ENCODE measurements at places on chromosomes 16 and 17. TPM values are rescaled to one million over a fixed set of nuclear protein-coding genes. Genes with fewer than 3 reads are reported as not detected.

Gene SCN4A
- total RNA-seq: not detected

Gene GUCY2D
- total RNA-seq: not detected

GRCh38 chr16:58515871-58516767, 802 bp downstream of the SETD6 start:
- no peak for DNase-seq

- no peak for DNase-seq
These were observed 8.1 kb downstream of the COX6A2 start for GRCh38 chr16:31420037-31420436.

DNA sequence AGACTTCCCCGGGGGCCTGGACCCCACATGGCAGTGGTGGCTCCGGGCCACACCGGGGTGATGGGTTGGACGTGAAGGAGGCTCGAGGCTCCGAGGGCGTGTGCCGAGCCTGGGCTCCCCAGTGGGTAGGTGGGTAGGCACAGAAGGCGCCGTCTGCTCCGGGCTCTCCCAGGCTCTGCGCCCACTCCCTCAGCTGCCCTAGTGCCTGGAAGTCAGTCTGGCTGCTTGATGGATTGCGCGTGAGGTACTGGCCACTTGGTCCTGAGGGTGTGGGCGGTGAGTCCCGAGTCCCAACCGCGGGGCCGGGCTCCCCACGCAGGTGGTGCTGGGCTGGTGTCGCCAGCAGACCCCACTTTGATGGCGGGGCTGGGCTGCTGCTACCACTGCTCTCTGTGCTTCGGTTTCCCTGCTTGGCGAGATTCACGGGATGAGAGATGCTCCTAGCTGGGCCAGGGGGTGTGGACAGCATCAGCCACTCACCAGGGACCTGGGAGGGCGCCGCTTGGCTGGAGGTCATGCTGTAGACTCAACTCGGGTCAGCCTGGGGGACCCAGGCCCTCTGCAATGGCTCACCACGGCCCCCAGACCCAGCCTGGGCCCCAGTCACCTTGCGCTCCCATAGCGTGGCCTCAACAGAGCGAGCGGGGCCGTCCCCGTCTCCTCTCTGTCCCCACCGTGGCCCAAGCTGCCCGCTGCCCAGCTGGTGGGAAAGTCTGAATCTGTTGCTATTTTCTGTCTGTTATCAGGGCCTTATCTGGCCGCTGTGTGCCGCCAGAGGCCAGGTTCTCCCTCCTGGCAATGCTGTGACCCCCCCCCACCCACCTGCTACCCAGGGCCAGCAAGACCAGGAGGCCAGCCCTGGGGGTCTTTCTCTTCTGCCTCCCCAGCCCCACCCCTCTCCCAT, 26.1 kb downstream of the ZFPM1 start:
- no peak for DNase-seq

- no peak for DNase-seq
These were observed 3.7 kb downstream of the RHBDL3 start for GRCh38 chr17:32269377-32269776.

DNA sequence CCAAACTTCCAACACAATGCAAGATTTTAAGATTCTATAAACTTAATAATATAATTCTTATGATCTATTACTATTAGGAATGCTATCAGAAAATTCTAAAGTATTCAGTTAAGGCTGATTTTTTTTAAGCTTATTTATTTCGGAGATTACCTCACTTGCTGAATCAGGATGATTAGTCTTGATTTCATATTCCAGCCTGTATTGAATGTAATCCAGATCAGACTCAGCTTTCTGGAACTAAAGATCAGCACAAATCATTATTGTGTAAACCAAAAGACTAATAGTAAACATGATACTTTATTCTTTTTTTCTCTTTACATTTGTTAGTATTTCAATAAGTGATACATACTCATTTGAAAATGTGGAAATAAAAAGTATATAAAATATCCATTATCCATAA, 23.9 kb downstream of the SKA2 start:
- DNase-seq: no peak

Measured in osteocyte (in vitro differentiated cells).